ENCODE measurements at places on chromosomes 11 and 22.

GRCh38 chr11:28730889-28731288 is 622.7 kb downstream of the METTL15 start:
- no peak for DNase-seq

- DNase-seq: no peak
Measured at GRCh38 chr22:49825944-49826602, 1.6 kb downstream of the BRD1 start.

GRCh38 chr11:123833095-123833494 is 26.9 kb upstream of the OR6M1 start:
- DNase-seq: no peak

GRCh38 chr11:123217897-123218296 is 22.8 kb upstream of the CLMP start:
- no peak for DNase-seq

DNA sequence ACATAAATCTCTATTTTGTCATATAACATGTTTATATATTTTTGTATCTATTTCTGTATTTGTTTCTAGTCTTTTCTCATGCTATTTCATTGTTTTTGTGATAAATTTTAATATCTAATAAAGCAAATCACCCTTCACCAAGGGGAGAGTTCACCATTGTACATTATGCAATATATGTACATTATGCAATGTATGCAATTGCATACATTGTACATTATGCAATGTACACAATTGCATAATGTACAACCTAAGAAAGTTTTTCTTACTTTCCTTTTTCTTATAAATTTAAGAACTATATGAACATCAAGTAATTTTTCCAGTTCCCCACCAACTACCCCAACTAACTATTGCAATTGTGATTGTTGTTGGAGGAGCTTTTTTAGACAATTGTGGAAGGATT is 44.1 kb upstream of the GLYATL2 start:
- DNase-seq: no peak

DNA sequence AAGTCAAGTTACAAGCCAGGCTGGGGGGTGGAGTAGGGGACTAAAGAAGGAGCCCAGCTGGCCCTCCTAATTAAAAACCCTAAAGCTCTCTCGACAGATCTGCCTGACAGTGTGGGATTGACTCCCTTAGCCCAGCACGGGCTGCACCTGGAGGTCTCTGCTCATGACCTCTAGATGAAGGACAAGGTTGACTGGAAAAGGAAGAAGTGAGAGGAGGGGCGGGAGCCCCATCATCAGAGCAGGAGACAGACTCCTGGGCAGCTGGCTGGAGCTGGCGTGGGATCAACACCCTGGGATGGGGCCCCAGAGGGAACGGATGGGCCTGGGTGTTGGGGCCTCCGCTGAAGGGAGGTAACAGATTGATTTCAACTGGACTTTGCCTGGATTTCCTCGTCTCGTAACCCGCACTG is 46.1 kb downstream of the RPUSD4 start:
- no peak for DNase-seq

- DNase-seq: no peak
Measured at GRCh38 chr11:26841818-26842473, 120.1 kb upstream of the SLC5A12 start.

DNA sequence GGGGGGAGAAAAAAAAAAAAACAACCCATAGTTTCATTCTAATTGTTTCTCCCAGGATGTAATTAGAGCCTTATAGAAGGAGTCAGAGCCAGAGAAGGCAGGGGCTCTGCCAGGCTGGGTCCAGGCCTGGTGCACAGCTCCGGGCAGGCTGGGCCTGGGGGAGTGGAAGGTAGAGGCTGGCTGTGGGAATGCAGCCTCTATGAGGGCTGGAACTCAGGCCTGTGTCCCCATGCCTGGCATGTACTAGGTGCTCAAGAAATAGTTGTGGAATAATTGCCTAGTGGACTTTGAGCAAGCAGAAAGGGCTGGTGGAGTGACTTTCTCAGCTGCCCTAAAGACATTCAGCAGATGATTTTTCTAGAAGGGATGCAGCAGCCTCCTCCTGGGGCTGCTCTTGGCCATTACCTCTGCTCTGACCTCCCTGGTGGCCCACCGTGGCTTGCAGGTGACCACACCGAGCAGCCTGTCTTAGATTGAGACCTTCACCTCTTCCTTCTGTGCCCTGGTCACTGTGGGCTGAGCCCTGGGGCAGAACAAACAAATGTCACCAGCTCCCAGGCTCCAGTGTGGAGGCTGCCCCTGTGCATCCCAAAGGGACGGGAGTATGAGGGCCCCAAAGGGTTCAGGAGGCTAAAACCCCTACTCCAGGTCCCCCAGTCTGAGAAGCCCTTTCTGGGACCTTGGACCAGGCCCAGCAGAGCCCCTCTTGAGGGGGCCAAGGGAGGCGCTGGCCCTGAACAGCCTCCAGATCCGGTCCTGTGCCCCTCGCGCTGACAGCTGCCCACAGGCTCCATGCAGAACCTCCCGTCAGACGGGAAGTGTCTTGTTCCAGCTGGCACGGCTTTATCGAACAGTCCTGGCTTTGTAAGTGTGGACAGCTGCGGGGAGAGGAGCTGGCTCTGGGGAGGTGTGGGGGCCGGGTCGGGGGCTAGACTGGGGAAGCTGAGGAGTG is 18.8 kb downstream of the MYEOV start:
- no peak for DNase-seq

DNA sequence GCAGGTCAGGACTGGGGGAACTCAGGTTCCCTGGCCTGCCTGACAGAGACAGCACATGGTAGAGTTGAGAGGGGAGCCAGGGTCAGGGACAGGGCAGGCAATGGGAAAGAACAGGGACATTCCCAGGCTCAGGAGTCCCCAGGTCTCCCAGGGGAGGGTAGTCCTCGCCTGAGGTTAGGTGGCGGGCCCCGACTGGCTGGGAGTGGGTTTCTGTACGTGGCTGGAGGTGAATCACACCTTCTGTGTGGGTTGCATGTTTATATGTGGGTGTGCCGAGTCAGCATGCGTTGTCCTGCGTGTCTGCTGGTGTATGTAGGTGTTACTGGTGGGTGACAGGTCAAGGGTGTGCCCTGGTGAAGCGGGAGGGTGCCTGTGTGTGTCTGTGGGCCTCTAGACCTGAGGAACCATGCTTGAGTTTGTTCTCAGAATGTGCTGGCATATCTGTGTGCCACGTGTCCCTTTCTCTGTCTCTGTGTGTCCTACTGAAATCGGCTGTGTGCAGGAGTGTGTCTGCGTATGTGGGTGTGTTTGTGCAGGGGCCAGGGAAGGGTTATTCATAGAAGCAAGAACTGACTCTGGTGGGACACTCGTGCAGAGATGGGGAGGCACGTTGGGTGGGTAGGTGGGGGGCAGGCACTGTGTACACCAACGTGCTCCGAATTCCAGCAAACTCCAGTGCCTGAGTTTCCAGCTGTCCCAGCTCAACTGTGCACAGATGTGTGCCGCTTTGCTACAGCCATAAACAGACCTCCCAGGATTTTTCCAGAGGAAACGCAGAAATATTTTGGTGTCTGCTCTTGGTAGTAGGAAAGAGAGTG is 23.8 kb upstream of the OAF start:
- no peak for DNase-seq

- no peak for DNase-seq
Measured at GRCh38 chr11:77155556-77156130, 27.6 kb downstream of the MYO7A start.

DNA sequence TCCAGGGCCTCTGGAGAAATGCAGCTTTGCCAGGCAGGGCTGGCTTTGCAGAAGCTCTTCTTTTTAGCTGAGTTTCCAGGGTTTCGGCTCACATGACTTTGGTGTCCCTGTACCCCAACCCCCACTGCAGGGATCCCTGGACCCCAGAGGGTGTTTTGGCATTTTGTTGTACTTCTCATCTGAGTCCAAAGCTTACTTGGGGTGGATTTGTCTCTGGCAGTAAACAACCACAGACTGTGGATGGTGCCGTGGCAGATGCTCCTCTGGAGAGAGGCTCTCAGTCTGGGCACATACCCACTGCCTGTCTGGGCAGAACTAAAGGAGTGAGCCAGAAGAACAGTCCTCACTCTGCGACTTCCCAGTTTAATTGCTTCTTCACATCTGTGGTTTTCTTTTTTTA is 49.6 kb downstream of the COMMD9 start:
- DNase-seq: no peak

GRCh38 chr11:86606836-86607481 is 65.5 kb downstream of the ME3 start:
- no peak for DNase-seq

GRCh38 chr11:80284946-80285785 is 844.3 kb upstream of the TENM4 start:
- no peak for DNase-seq

GRCh38 chr11:107780136-107780535 is 68.3 kb upstream of the SLN start:
- no peak for DNase-seq

GRCh38 chr22:48083502-48083901 is 1321.1 kb downstream of the TBC1D22A start:
- no peak for DNase-seq

GRCh38 chr22:27911330-27911729 is 7.7 kb downstream of the PITPNB start:
- no peak for DNase-seq

- no peak for DNase-seq
Measured at GRCh38 chr22:29074276-29074772, 1.5 kb downstream of the KREMEN1 start.

DNA sequence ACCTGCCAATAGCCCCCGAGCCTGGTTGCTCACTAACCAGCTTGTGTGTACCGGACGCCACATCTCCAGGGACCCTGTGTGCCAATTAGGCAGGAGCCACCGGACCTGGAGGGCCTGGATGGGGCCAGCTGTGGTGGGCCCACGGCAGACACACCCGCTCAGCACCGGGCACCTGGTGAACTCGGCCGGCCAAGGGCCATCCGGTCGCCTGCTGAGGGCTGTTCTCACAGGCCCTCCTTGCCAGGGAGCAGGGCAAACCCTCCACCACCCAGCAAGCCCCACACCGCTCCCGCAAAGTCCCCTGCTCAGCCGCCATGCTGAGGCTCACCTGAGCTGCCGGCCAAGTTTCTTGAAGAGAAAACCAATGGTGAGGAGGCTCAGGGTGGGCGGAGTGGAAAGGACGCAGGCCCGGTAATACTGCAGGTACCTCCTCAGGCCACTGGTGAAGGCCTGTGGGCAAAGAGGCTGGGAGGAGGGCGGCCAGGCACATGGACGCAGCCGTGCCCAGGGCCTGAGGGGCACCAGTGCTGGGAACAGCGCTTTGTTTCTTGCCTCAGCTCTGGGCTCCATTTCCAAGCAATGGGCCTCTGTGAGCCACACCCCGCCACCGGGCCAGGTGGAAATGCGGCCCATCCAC is 17.1 kb downstream of the TUBGCP6 start:
- DNase-seq: no peak

DNA sequence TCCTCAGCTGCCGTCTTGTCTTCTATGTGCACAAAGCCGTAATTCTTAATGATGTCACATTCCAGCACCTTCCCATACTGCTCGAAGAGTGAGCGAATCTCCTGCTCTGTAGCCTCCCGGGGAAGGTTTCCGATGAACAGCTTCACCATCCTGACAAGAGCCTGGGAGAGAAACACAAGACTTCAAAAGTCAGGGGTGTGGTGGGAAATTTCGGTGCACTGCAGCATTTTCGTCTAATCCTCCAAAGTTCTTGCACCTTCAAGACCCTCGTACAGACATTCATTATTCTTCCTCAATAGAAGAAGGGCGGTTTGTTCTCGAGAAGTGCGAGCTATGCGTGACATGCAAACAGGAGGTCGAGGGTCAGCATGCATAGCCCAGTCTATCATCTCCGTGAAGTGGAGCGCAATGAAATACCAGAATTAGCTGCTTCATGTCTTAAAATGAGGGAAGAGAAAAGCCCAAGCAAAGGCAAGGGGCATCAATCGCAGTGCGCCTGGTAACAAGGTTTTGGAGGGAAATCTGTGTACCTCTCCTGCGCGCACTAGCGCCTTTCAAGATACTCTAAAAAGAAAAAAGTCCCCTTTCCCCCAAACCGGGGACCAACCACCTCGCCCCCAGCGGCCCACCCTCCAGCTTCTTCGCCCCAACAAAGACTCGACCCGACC is 622 bp downstream of the RBM4B start:
- DNase-seq: no peak

DNA sequence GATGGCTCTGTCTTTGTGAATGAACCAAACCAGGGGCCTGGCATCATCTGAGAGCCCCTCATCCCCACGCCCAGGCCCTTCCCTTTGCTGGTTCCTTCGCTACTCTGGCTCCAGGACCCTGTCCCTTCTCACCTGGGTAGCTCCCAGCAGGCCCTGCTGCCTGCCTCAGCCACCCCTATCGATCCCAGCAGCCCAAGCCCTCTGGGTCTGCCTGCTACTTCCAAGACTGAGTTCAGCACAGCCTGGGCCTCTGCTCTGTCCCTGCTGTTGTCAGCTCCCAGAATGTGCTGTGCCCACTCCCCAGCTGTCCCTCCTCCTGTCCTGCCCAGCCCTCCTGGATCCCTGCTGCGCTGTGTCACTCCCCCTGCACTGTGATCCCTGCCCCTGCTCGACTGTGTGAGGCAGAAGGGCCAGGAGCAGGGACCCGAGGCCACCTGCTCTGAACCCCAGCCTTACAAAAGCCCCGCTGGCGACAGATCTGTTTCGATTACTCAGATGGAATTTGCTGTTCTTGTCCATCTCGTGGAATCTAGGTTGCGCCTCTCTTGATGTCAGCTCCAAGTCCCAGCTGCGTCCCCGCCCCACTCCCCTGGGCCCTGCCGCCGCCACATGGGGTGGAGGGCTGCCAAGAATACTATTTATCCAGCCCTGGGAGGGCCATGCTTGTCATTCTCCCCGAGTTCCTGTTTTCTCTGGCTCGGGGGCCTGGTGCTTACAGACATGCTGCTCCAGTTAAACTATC is 13.0 kb downstream of the MRPL21 start:
- no peak for DNase-seq

GRCh38 chr11:120249279-120250262 is 9.6 kb downstream of the POU2F3 start:
- DNase-seq: no peak

GRCh38 chr22:24681236-24681635 is 78.2 kb downstream of the GGT1 start:
- no peak for DNase-seq

- no peak for DNase-seq
Measured at GRCh38 chr22:48874956-48875355, 952.7 kb downstream of the BRD1 start.

Data from NCI-H146 (cell line).